Stimulated activated CD8-positive, alpha-beta memory T cell treated with anti-CD3 and anti-CD28 coated beads, Interleukin-4, amount 100 ng/mL, for 4 hours (primary cell): ENCODE measurements at places on chromosomes 4 and X.

- DNase-seq: no peak
These were observed 200.6 kb upstream of the GATB start for GRCh38 chr4:151961456-151961855.

DNA sequence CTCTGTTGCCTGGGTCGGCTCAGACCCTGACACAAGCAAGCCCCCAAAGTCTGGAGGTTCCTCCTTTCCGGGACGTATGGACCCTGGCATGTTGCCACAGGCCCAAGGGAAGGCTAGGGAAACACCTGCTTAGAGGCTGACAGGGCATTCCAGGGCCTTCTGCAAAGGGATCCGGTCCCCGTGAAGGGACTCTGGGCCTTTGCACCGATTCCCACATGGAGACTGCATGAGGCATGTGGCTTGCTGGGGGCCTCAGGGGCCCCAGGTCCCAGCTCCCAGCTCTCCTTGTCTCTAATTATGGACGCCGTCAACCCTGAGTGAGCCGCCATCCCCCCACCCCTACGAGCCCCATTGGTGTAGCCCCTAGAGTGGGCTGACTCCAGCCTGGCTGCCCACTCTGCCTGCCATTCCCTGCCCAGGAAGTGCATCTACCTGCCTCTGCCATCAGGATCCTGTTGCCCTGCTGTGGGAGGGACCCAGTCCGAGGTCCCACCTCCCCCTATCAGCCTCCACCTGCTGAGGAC, 4.2 kb upstream of the RGS12 start:
- no peak for DNase-seq

- DNase-seq: no peak
These were observed 319.1 kb upstream of the EMCN start for GRCh38 chr4:100836929-100837328.

DNA sequence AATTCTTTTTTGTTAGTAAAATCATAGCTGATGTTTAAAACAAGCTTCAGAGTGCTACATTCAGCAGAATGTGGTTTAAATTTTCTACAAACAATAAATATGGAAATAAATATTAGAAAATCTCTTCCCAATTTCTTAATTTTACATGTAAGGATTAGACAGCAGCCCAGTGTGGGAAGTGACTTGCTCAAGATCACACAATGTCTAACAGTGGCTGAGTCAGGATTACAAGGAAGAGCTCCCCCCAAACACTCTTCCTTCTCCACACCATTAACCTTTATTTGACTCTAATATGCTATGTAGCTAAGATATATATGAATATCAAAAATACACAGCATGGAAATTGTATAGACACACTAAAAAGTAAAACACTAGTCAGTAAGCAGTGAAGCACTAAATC, 59.5 kb downstream of the SLC10A7 start:
- no peak for DNase-seq

DNA sequence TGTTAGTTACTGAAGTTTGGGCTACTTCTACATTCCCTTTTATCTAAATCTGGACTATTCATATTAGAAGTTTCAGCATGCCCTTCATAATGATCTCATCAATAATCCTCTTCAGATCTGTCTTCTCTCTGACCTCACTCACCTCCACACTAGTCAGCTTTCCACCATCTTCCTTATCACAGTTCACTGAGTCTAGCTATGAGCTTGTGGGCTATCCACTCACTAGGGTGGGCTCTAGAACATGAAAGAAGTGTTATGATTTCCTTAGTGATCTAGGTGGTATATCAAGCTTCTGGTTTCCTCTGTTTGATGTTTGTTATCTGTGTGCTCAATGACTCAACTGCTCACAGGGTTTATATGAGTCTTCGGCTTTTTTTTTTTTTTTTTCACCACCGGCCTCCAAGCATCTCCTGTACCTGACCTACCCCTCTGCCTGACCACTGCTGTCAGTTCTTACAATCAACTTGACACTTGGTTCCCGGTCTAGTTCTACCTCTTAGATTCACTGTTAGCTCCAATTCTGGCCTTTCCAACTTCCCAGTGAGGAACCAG, 103.1 kb downstream of the PAPSS1 start:
- no peak for DNase-seq

GRCh38 chr4:73343432-73343831, 60.7 kb upstream of the ALB start:
- DNase-seq: no peak

GRCh38 chr4:110371016-110371770, 104.8 kb upstream of the ENPEP start:
- no peak for DNase-seq

GRCh38 chr4:152530600-152530999, 5.3 kb downstream of the FBXW7 start:
- no peak for DNase-seq

- no peak for DNase-seq
These were observed 856.3 kb upstream of the NDST4 start for GRCh38 chr4:115969756-115970155.

- DNase-seq: no peak
These were observed 115.0 kb upstream of the PRKG2 start for GRCh38 chr4:81330018-81330417.

DNA sequence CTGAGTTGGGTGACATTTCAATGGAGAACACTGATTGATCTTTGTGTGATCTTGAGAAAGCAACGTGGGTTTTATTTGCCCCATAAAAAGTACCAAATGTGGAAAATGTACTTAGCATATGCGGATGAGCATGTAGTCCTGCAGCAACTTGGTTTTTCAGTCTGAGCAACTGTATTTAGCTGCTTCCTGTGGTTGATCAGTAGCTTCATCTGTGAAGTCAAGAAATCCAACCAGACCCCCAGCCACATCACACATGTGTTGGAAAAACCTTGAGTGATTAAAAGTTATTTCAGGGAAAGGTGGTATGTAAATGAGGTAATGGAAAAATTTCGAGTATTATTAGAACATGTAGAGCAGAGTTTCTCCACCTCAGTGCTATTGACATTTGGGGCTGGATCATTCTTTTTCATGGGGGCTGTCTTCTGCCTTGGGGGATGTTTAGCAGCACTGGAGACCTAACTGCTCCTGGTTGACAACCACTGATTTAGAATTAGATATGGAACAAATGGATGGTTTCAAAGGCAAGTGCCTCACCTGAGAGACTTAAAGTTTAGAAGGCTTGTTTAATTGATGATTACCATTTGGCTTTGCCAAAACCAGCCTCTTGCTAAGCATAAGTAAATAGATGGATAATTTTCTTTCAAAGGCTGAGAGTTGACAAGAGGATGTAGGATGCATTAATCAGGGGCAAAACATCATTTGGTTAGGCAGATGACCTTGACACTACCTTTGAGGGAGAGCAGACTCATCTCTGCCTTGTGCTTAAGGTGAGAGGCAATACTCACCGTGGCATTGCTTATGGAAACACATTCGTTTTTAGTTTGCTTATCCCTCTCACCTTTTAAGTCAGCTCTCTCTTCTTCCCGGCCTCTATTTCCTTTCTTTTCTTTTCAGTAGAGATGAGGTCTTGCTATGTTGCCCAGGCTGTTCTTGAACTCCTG, 193.0 kb upstream of the RPS6KA3 start:
- DNase-seq: no peak

GRCh38 chr4:52956691-52957090, 94.6 kb downstream of the RASL11B start:
- no peak for DNase-seq

DNA sequence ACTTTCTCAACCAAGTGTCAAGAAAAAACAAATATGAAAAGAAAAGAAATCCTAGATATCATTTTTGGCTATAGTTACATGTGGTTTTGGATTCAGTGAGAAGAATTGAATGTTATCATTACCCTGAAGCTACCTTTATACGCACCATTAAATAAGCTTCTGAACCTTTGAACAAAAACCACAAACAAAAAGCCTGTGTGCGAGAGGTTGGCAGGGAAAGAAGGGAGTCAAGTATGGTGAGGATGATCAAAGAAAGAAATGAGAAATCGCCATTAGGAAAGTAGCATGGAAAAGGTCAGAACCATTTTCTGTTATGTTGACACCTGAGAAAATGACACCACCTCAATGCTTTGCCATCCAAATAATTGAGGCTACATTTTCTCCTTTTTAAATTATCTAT, 1.2 kb upstream of the SLC7A11 start:
- DNase-seq: no peak

DNA sequence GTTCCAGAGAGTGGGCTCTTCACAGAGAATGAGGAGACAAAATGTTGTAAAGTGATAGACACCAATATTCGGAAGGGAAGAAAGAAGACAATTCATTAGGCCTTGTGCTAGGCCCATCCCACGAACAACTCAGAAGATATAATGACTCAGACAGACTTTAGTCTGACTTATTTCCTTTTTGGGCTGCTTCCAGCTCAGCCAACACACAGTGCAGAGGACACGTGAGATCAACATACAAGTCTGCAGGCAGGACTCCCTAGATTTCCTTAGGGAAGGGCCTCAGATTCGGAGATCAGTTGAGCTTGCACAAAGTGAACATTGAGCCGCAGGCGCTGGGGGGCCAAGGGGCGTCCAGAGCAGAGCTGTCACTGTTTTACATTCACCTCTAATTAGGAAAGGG, 290.7 kb upstream of the TENM3 start:
- no peak for DNase-seq

DNA sequence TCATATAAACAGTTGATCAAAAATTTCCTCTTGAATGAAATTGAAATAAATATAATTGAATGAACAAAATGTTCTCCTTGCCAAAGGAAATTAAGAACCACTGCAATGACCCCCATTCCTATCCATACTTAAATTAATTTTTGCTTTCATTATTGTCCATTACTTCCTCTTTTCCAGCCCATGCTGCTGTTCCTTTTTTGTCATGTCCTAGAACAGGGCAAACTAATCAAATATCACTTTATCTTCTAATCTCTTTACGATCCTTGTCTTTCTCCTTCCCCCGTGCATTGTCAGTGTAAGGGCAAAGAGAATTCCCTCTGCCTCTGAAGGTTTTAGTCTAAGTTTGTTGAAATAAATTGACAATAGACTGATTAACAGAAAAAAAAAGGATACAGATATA, 203.0 kb downstream of the CENPC start:
- DNase-seq: no peak

GRCh38 chr4:13627178-13627605, 333 bp downstream of the BOD1L1 start:
- no peak for DNase-seq

DNA sequence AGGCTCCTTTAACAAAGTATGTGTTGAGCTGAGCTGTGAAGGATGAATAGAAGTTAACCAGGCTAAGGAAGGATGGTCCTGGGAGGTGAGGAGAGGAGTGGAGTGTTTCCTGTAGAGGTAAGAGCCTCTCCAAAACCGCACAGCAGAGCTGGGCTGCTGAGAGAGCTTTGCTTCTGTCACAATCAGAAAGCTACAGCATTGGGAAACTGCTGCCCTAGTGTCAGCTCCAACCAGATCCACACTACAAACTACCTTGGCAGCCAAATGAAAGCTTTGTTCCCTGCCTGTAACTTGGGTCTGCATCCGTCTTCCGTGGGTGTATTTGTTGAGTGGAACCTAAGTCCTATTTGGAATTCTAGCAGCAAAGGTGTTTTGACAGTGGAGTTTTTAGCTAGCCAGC, 91.8 kb downstream of the REPS2 start:
- no peak for DNase-seq

GRCh38 chr4:63965875-63966274, 443.4 kb downstream of the TECRL start:
- DNase-seq: no peak

GRCh38 chr4:23202712-23203247, 510.0 kb downstream of the GBA3 start:
- no peak for DNase-seq

DNA sequence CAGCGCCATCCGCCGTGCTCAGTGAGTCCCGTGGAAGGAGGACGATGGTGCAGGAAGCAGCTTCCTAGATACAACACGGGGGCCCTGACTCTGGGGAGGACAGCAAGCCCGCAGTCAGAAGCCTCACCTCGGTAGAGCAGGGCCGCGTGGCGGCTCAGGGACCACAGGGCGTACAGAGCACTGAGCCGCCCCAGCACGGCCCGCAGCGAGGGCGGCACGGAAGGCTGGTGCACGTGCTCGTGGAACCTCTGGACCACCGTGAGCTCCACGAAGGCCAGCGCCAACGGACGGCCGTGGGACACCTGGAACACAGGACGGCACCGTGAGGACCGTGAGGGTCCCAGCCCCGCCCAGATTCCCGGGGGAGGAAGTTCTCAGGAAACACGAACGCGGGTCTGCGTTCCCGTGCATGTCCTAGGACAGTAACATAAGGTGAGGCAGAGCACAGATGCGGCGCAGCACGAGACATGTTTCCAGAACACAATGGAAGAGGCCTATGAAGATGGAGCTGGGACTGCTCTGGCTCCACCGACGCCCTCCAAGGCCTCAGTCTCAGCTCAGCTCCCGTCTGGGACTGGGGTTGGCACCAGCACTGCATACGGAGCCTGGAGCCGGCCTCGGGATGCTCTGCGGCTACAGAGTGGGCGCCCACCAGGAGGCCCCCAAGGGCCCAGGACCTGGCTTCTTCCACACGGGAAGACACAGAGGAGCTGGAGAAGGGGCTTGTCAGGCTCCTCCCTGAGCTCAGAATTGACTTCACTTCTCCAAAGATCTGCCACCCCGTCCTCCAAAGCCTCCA, 65.5 kb downstream of the ACOX3 start:
- no peak for DNase-seq

- DNase-seq: no peak
These were observed 99.8 kb upstream of the TEX13D start for GRCh38 chrX:124232523-124233201.

- DNase-seq: no peak
These were observed 191.0 kb upstream of the GRID2 start for GRCh38 chr4:92112805-92113204.

GRCh38 chr4:128452415-128452814, 164.8 kb upstream of the PGRMC2 start:
- no peak for DNase-seq

DNA sequence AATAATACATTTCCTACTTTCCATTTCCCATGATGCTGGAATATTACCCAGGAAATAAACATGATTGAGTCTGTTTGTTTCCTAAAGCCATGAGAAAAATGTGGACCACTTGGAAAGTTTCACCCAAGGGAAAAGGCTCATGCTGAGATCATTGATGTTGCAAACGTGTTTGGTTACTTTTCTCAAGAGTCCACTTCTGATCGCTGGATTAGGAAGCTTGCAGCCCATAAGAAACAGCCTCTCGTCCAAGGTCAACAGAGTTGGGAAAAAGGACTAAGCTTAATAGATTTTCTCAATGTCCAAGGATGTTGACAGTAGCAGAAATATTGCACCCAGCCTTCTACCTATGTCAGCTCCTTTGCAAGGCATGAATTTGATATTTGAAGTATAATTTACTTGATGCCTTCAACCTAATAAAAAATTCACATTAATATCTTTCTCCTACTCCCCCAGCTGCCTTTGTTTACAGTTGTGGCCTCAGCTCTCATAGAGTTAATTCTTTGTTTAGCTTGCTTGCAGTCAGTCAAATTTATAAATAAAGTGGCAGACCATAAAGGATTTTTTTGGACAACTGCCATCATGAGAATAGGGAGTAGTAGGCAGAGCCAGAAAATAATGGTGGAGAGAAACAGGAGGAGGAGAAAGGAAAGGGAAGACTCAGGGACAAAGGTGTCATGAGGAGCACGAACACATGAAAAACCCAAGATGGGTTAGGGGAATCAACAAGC, 65.6 kb upstream of the BLTP1 start:
- DNase-seq: no peak

GRCh38 chr4:14184265-14184664, 556.7 kb upstream of the BOD1L1 start:
- DNase-seq: no peak
